ENCODE measurements at places on chromosomes 11 and 22.
A peak's percentile ranks its signal among the peaks of the same experiment; 100 is the strongest.

DNA sequence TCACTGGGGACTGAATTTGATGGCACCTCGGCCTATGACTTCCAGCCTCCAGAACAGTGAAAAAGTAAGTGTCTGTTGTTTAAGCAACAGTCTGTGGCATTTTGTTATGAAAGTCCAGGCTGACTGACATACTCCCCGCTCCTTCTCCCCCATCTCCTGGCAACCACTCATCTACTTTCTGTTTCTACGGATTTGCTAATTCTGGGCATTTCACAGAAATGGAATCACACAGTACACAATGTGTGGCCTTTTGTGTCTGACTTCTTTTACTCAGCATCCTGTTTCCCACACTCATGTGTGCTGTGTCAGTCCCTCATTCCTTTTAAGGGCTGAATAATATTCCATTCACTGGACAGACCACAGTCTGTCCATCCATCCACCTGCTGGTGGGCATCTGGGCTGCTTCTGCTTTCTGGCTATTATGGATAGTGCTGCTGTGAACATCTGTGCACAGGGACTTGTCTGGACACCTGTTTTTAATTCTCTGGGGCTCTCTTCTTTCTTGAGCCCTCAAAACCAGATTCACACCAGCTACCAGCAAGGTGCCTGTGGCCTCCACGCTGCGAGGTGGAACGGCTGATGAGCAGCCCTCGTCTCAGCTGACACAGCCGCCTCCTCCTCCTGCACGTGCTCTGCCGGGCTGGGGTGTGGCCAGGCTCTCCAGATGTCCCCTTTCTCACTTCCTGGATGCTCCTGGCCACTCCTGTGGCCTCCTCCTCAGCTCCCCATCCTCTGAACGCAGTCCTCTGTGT lies 333.1 kb downstream of the CTTN start:
- no peak for DNase-seq

DNA sequence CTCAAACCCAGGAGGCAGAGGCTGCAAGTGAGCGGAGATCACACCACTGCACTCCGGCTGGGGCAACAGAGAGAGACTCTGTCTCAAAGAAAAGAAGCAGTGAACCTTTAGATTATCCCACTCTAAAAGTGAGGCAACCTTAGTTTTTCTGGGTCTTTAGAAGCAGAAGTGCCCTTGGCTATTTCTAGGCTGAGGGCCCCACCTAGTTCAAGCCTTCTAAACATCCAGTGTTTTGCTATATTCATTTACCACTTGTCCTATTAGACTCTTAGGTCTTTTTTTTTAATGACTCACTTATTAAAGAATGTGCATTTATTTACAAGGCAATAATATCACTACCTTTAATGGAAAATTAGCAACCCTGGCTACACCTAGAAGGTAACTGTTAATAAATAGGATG lies 16.7 kb upstream of the EHF start:
- no peak for DNase-seq

- peak; percentile 86 for DNase-seq
These were observed 17.9 kb downstream of the CRELD2 start for GRCh38 chr22:49936018-49936972.

GRCh38 chr11:3073029-3073435 lies 15.8 kb upstream of the CARS1 start:
- DNase-seq: no peak

DNA sequence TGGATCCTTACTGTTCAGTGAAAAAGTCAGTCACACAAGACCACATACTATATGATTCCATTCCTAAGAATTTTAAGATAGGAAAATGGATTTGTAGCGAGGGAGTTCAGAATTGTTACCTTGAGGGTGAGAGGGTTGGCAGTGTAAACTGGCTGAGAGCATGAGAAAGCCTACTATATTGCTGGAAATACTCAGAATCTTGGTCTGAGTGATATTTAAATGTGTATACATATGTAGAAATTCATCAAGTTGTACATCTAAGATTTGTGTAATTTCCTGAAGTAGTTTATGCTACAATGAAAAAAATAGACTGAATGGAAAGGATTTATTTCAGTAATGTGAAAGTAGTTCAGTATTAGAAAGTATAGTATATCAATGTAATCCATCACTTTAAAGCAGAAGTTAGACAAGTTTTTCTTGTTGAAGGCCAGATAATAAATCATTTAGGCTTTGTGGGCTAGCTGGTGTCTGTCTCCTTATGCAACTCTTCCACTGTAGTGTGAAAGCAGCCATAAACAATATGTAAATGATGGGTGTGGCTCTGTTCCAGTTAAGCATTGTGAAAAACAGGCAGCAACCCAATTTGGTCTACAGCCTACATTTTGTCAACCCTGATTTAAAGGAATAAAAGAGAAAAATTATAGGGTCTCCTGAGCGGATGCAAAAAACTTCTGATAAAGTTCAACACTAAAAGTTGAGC lies 127.2 kb upstream of the THY1 start:
- DNase-seq: no peak

DNA sequence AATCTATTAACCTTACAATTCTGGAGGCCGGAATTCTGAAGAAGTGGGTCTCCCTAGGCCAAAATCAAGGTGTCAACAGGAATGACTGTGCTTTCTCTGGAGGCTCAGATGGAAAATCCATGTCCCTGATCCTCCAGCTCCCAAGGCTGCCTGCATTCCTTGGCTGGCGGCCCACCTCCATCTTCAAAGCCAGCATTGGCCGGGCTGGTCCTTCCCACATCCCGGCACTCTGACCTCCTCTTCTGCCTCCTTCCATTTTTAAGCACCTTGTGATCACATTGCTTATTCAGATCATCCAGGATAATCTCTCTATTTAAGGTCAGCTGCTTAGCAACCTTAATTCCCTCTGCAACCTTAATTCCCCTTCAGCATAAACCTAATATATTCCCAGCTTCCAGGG lies 22.7 kb upstream of the CTSD start:
- DNase-seq: no peak

GRCh38 chr11:10038521-10039302 lies 255.3 kb downstream of the SBF2 start:
- DNase-seq: no peak

- no peak for DNase-seq
These were observed 103.3 kb upstream of the NNMT start for GRCh38 chr11:114192841-114193389.

- DNase-seq: no peak
These were observed 194.5 kb downstream of the NAV2 start for GRCh38 chr11:19907008-19907579.

DNA sequence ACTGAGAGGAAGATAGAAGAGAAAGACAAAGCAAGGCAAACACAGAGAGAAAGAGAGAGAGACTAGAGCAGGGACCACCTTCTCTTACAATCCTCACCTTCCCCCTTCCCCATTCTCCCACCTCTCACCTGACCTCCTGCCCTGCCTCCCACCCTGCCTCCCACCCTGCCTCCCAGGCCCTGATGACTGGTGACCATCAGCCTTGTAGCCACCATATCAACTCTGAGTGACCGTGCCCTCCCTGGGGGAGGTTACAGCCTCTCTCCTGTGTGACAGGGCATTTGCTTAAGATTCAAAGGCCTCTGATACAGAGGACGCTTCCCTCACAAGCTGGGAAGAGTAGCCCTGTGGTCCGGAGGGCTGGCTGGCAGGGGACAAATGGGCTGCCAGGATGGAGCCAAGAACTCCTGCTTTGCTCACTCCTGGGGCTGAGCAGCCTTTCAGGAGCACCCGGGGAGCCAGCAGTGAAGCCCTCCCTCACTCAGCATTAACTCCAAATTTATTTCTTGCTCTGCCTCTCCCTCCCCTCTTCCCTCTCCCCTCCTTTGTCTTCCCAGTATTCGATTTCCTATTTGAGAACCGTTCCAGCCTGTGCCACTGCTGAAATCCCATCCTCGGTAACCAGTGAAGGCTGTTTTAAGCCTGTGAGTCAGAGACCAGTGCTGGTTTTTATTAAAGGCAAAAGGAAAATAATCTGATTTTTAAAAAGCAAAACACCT lies 125.2 kb upstream of the SYT13 start:
- no peak for DNase-seq

GRCh38 chr11:11558826-11559225 lies 63.0 kb downstream of the GALNT18 start:
- DNase-seq: no peak

GRCh38 chr11:66981976-66982578 lies 7.0 kb downstream of the C11orf86 start:
- DNase-seq: no peak

GRCh38 chr22:29014773-29015172 lies 46.9 kb downstream of the C22orf31 start:
- no peak for DNase-seq

GRCh38 chr11:116953530-116954285 lies 116.3 kb upstream of the APOA1 start:
- no peak for DNase-seq

DNA sequence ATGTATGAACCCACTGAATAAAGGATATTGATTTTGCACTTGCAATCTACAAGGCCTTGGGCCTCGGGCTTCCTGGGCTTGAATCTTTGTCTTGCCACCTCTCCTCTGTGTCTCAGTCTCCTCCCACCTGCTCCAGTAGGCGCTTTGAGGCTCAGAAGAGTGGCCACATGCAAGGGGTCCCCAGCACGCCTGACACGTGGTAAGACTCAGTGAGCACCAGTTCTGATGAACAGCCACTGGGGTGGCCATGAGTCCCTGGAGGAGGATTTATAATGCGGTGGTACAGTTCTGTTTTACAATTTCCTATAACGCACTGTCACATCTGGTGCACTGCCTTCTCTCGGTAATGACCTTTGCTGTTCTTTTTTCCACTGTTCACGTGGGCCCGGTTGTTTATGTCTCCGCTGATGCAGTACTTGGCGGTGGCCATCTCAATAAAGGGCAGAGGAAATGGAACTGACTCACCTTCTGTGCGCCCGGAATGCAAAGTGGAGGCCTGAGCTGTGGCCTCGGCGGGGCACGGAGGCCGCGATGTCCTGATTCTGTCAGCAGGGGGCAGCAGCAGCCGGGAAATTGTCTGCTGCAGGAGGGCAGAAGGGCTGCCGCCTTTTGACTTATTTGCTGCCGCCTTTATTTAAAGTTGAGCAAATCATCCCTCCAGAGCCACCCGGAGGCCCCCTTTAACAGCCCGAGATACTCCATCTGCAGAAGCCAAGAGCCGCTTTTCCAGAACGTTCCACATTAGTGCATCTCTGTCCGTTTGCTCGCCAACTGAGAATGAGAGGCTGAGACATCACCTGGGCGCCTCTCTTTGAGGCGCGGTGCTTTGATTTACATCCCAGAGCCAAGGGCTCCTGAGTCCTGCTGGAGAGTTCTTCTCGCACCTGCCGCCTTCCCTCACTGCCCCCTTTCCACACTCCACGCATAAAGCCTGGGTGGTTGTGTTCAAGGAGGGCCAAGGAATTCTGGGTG lies 6.0 kb upstream of the IFT27 start:
- DNase-seq: peak; percentile 74

GRCh38 chr22:33054001-33054675 lies 4.0 kb downstream of the SYN3 start:
- DNase-seq: no peak

- no peak for DNase-seq
These were observed 47.8 kb downstream of the PAX6 start for GRCh38 chr11:31763296-31763695.

GRCh38 chr11:6489306-6489705 lies 7.8 kb upstream of the DNHD1 start:
- no peak for DNase-seq

DNA sequence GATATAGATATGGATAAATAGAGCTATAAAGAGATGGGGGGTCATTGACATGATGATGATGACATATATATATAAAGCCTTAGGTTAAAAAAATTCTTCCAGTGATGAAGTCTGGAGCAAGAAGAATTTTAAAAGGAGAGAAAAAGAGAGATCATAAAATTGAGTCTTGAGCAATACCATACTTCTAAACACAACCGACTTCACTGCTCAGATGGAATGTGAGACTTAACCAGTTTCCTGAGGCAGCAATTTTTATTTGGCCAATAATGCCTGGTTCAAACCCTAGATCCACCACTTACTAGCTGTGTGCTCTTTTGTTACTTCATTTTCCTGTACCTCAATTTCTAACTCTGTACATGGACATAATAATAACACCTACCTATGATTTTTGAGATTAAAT lies 229.5 kb downstream of the TTC28 start:
- no peak for DNase-seq

DNA sequence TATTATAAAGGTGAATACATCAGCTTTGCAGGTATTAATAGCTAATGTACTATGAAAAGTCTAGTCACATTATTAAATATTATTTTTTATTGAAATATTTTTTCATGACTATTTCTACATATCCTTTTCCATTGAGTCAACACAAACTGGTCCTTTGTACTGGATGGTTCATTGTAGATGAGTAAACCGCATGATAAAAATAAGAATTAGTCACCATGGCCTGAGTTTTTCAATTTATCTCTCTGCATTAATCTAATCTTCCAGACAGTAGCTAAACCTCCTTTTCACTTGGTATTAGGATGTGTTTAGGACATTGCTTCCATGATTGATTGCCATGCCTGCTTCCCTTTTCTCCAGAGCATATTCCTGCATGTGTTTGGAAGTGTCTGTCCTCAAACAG lies 439.4 kb upstream of the ARHGAP42 start:
- DNase-seq: no peak

GRCh38 chr11:128678024-128678423 lies 15.8 kb upstream of the FLI1 start:
- no peak for DNase-seq

- no peak for DNase-seq
These were observed 16.7 kb downstream of the API5 start for GRCh38 chr11:43328482-43328881.

DNA sequence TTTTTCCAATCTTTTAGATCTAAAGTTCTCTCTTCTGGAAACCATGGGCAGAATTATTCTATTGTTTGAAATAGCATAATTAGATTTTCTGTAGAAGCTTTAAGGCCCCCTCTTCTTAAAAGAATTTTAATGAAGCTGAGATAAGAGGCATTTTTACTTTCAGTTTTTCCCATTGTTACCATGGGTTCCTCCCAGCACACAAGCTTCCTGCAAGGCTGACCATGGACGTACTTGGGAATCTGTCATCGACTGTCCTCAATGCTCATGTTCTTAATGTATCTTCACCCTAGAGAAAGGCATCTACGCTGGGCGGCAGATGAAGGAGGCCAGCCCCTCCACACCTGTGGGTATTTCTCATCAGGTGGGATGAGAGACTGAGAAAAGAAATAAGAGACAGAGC lies 11.1 kb downstream of the OR52K2 start:
- no peak for DNase-seq

GRCh38 chr11:83694191-83694910 lies 408.2 kb upstream of the CCDC90B start:
- DNase-seq: no peak

DNA sequence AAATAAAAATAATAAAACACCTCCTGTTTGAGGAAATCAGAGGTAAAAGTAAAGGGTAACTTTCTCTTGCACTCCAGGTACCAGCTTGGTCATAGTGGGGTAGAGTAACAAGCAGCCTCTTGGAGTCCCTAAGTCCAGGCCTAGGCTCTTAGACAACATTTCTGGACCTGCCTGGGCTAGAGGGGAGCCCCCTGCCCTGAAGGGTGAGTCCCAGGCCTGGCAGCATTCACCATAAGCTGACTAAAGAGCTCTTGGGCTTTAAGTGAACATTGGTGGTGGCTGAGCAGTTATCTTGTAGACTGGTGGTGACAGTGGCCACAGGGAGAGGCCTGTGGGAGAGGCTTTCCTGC lies 18.6 kb upstream of the OR56A3 start:
- no peak for DNase-seq
